ENCODE measurements at places on chromosomes 11 and 22.

- DNase-seq: no peak
These were observed 18.8 kb upstream of the PARVA start for GRCh38 chr11:12358302-12359188.

DNA sequence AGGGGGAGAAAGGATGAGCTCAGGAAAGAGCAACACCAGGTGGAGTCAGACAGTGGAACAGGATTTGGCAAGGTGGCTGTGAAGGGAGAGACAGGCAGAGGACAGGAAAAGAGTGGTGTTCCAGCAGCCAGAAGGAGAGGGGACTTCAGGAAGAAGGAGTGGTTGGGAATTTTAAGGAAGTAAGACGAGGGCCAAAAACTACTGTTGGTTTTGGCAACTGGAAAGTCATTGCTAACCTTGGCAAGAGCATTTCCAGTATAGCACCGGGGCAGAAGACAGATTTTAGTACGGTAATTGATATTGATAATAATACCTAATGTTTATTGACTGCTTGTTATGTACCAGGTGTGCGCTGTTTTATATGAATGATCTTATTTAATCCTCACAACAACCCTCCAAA, 15.4 kb upstream of the DDX6 start:
- DNase-seq: no peak

DNA sequence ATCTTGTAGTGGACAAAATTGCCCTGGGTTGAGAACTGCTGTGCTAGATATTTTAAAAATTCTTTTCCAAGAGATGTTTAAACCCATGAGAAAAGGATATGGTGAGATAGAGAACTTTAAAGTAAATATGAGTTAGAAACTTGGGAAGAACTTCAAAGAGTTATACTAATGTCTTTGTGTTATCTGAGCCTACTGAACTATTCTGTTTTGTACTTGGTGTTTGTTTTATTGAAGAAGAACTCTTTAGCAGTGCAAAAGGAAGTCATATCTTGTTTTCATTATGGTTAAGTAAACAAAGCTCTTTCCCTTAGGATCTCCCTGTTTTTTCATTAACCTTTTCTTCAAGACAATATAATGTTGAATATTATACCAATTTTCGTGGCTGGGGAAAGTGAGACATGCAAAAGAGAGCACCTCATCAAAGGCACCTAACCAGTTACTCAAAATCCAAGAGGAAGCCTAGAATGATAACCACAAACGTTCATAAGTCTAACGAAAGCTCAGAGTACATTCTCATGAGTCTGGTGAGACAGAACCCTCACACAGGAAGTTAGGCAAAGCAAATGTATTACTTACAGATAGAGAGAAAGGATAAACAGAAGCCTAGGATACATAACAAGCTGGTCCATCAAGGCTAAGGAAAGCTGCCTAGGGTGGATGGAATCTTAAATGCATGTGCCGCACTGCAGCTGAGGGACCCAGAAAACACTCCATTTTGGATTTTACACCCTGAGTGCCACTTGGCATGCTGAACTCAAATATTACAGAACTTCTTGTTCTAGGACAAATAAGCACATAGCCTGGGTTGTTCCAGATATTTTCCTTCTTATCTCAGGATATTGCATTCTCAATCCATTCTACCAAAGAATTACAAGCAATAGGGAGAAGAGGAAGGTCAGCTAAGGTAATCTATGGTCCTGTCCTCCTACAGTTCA, 112.5 kb upstream of the ANO3 start:
- no peak for DNase-seq

DNA sequence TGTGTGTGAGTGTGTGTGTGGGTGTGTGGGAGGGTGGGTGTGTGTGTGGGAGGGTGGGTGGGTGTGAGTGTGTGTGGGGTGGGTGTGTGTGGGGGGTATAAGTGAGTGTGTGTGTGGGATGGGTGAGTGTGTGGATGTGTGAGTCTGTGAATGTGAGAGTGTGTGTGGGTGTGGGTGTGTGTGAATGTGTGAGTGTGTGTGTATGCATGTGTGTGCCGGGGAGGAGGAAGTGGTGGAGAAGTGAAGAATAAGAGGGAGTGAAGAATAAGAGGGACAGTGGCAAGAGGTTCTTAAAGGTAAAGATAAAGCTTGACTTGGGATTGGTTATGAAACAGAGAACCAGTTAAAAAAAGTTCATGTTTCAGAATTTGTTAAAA, 54.0 kb downstream of the PRR5L start:
- DNase-seq: no peak

GRCh38 chr22:23915290-23915689, 21.1 kb downstream of the MIF start:
- DNase-seq: no peak

DNA sequence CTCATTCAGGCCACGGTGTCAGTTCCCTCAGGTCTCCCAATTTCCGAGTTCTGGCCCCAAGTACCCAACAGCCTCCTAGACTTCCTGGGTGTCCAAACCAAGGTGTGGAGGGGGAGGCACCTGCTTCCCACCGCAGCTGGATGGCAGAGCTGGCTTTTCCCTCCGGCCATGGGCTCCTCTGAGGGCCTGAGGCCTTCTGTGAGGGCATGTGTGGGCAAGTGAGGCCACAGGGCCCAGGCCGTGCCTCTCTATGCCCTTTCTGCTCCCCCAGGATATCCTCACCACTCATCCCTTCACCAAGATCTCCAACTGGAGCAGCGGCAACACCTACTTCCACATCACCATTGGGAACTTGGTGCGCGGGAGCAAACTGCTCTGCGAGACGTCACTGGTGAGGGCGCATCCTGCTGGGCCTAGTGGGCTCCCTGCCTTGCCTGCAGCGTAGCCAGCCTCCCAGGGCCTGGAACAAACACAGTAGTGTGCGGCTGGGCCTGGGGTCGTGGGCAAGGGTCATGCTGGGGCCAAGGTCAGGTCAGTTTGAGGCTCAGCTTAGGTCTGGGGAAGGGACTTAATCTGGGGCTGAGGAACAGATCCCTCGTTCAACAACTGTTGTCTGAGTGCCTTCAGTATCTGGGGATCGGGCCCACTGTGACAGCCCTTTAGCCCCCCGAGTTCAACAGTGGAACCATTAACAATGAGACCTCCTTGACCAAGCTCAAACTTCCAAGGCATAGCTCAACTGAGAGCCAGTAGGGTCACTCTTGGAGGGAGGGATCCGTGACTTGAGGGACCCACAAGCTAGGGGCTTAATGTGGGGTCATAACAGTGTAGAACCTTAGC, 85.8 kb downstream of the MYO7A start:
- DNase-seq: no peak

GRCh38 chr11:11572386-11572785, 49.4 kb downstream of the GALNT18 start:
- no peak for DNase-seq

DNA sequence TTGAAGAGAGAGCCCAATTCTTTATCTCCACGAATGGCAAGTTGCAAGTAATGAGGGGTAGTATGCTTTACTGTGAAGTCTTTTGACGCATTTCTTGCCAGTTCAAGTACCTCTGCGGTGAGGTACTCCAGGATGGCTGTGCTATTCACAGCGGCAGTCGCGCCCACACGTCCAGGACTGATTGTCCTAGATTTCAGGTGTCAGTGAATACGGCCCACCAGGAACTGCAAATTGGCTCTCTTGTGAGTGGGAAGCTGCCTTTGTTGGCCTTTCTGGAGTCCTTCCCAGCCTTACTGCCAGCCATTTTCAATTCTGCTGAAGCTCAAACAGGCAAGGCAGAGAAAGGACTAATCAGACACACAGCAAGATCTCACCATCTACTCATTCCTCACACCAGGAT, 8.5 kb downstream of the PPFIA1 start:
- DNase-seq: no peak

DNA sequence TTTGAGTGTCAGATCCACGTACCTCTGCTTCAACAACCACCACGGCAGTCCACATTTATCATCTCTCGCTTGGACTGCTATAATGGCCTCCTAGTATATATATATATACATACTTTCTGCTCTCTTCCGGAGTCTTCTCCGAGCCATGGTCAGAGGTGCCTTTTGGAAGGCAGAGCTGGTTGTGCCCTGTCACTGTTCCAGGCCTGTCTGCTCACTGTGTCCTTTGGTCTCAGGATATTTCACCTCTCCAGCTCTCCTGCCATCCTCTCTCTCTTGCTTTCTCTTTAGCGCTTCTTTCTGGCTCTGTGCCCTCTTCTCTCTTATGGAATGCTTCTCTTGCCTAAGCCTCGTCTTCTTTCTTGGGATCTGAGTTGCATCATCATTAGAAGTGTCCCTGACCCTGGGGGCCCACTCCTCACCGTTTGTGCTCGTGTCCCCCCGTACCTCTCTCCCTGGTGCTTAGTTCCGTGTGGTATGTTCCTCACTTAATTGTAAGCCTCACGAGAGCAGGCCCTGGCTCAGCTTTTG, 86.1 kb upstream of the RASSF10 start:
- no peak for DNase-seq

GRCh38 chr22:41548830-41549211, 4.6 kb upstream of the POLR3H start:
- DNase-seq: no peak

DNA sequence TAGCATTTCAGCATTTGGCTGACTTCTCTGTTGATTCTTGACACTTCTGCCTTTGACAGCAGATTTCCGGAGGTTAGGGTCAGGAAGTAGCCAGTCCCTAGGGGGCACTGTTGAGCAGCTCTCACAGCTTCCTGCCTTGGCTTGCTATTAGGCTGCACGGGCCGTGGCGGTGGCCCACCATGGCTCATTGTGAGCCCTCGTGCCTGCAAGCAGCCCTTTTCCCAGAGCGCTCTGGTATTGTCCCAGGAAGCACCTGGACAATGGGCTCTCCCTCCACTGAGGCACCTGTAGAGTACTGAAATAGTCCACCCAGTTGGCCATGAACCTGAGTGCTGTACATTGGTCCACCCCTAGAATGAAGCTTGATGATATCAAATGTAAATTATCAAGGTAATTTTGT, 100.2 kb upstream of the GAL start:
- peak; percentile 45 for DNase-seq

GRCh38 chr11:11513422-11513821, 108.4 kb downstream of the GALNT18 start:
- no peak for DNase-seq

DNA sequence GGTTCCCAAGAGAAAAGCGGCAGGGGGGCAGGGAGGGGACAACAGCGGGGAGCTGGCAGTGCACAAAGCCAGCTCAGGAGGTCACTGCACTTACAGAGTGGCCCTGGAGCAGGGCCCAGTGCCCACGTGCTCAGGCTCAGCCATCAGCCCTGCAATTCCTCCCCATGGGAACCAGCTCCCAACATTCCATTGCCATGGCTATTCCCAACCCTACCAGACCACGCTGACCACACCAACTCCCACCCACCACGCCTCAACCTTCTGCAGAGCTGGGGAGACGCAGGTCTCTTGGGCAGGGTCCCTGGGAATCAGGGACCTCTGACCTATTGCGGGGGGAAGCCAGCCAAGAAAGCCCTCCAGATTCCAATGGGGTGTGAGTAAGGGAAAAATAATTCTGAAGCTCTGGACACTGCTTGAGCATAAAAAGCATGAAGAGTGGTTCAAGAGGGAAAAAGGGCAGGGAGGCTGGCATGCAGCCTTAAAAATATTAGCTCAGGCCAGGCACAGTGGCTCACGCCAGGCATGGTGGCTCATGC, 38.3 kb upstream of the TFIP11 start:
- no peak for DNase-seq

DNA sequence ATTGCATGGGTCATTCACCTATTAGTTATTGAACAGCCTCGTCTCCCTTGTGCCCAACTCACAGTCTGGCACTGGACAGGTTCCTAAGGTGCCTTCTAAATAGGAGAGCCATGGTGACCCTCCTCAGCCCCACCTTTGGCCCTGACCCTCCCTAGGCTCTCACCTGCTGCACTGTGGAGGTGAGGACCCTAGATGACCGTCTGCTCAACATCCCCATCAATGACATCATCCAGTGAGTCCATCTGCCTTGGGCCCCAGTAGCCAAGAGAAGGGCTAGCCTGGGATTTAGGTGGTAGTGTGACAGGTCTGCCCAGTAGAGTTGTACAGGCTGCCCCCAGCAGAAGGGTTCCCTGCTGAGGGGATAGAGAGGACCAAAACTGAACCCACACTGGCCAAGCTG, 13.6 kb downstream of the UCP2 start:
- no peak for DNase-seq

DNA sequence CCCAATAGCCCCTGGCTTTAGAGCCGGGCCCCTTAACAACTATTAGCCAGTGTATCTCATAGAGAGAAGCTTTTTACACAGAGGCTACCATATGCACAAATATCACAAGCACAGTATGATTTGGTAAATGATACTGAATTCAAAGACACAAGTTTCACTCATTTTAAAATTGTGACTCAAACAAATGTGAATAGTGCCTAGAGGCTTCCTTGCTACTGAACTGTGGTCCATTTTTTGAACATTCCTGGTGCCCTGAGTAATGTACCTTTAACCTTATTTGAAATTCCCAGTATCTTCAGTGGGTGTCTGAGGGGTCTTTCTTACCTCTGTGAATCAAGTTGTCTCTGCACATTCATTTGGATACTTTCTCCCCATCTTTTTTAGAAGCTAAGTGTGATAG, 156.2 kb downstream of the MAML2 start:
- DNase-seq: no peak

GRCh38 chr22:44363013-44363979, 50.5 kb upstream of the SHISAL1 start:
- no peak for DNase-seq

- no peak for DNase-seq
These were observed 8.9 kb downstream of the ALX4 start for GRCh38 chr11:44300844-44301563.

DNA sequence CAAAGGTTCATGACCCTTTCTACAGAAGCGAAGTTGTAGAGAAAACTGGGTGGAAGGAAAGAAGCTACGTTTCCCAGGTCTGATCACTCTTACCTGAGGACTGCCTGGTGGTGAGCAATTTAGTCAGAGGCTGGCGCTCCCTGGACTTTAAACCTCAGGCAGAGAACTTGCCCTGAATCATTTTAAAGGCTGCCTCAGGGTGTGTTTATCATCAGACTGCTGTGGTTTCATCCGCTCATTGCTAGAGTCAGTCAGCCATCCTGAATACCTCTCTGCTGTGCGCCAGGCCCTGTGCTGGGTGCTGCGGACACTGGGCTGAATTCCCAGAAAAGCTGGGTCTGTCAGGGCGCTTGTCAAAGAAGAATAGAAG, 2.7 kb downstream of the DTX4 start:
- DNase-seq: no peak

DNA sequence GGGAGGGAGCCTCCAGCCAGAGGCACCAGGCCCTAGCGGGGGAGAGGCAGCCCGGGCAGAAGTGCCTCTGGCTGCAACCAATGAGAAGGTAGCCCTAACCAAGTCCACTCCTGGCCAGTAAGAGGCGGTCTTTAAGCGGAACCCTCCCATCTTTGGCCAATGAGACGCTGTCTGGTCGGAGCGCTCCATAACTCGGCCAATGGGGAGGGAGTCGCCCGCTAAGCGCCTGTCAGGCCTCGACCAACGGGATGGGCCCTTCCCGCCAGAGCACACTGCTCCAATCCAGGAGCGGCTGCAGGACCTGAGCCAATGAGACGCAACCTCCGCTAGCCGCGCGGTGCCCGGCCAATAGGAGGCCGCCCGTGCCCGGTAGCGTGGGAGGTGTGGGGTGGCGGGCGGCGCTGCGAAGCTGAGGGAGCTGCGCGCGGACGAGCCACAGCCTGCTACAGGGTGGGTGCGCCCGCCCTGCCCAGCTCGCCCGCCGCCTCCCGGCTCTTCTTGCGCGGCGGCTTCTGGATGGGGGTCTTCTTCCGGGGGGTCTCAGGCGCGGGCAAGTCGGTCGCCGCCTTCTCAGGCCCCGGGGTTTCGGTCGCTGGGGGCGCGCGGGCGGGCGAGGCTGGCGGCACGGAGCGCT, 12.6 kb downstream of the SCARF2 start:
- peak; percentile 27 for DNase-seq

- no peak for DNase-seq
These were observed 636 bp downstream of the KCNQ1OT1 start for GRCh38 chr11:2699185-2699530.

GRCh38 chr11:72569966-72570892, 104.0 kb downstream of the PDE2A start:
- peak; percentile 27 for DNase-seq

All from activated CD4-positive, alpha-beta T cell treated with anti-CD3 and anti-CD28 coated beads, Interleukin-2, amount 50 U/mL, for 16 hours (primary cell).